ENCODE measurements at places on chromosomes 6 and 20. TPM values are rescaled to one million over a fixed set of nuclear protein-coding genes. Genes with fewer than 3 reads are reported as not detected.

GRCh38 chr6:9647071-9647445 lies 767.8 kb downstream of the TFAP2A start:
- H3K4me3 ChIP-seq: no peak overlapping the region
- no peak overlapping the region for H3K27ac ChIP-seq
- H3K4me1 ChIP-seq: no peaks in the 10 kb centered on the region
- H3K36me3 ChIP-seq: no peaks in the 10 kb centered on the region
- no peak for DNase-seq

DNA sequence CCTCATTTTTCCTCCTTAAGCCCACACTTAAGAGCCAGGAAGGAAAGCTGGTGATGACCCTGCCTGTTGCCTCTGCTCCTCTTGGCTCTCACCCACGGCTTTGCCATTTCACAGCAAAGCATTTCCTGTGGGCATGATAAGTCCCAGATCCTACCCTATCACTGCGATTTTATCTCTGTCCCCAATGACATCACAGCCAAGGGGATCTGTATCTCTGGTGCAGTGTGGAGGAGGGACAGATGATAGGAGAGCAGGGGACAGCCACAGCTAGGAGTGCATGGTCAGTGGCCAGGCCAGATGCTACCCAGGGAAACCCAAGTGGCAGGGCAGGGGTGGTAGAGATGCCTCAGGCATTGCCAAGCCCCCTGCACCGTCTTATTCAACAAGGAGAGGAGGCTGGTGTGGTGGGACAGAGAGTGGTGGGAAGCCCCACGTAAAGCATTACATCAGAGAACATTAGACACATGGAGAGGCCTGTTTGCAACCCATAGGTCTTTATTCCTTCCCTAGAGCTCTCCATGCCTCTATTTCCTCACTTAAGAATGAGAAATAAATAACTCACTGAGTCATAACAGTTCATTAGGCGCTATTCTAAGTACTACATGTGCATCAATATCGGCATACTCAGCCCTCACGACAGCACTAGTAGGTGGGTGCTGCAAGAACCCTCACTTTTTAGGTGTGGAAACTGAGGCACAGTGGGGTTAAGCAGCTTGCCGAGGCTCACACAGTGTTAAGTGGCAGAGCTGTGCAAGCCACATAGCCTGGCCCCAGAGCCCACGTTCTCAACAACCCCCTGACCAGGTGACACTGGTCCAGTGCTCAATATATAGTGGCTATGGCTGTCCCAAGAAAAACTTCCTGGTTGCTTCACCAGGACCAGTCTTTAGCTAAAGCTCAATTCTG lies 4.6 kb downstream of the TFEB start:
- H3K36me3 ChIP-seq: peaks cover 8% of the 10 kb centered on the region
- H3K27ac ChIP-seq: peak overlapping the region; percentile 96
- H3K27me3 ChIP-seq: no peaks in the 10 kb centered on the region
- DNase-seq: no peak
- peaks cover 48% of the 10 kb centered on the region for H3K4me1 ChIP-seq
- H3K4me3 ChIP-seq: peak overlapping the region; percentile 78

- no peaks in the 10 kb centered on the region for H3K36me3 ChIP-seq
- H3K4me1 ChIP-seq: no peaks in the 10 kb centered on the region
- H3K27me3 ChIP-seq: peaks cover 16% of the 10 kb centered on the region
Measured at GRCh38 chr20:4256874-4257273, 241.5 kb upstream of the RNF24 start.

Gene PRL
- 0.78 TPM for polyA plus RNA-seq

Gene TSHZ2
- 10.7 TPM for polyA plus RNA-seq

GRCh38 chr20:49712996-49713752 lies 504 bp downstream of the B4GALT5 start:
- no peaks in the 10 kb centered on the region for H3K36me3 ChIP-seq
- no peaks in the 10 kb centered on the region for H3K27me3 ChIP-seq
- H3K27ac ChIP-seq: peak overlapping the region; percentile 82

DNA sequence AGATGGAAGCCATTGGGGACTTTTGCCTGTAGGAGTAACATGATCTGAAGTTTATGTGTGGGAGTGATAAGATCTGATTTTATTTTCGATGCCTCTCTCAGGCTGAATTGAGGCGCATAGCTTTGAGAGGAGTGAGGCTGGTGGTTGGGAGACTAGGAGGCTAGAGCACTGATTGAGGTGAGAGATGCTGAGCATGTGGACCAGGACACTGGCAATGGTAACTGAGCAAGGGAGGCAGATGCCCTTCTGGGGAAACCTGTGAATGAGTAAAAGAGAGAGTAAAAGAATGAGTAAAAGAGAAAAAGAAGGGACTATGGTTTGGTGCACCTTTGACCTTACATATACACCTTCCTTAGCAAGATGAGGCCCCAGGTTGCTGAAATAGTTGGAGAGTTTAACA lies 3.0 kb downstream of the RRP36 start:
- H3K4me1 ChIP-seq: peaks cover 6% of the 10 kb centered on the region
- peaks cover 57% of the 10 kb centered on the region for H3K36me3 ChIP-seq
- H3K4me3 ChIP-seq: no peak overlapping the region

- H3K27me3 ChIP-seq: no peaks in the 10 kb centered on the region
- peak overlapping the region; percentile 73 for H3K27ac ChIP-seq
- no peaks in the 10 kb centered on the region for H3K36me3 ChIP-seq
- DNase-seq: peak; percentile 93
Measured at GRCh38 chr20:57577679-57578475, 17.0 kb downstream of the PCK1 start.

Gene SAMD5
- 32.8 TPM for polyA plus RNA-seq

- H3K27ac ChIP-seq: no peak overlapping the region
- no peak for DNase-seq
- no peaks in the 10 kb centered on the region for H3K4me1 ChIP-seq
- H3K36me3 ChIP-seq: no peaks in the 10 kb centered on the region
- H3K4me3 ChIP-seq: no peak overlapping the region
- peaks cover 3% of the 10 kb centered on the region for H3K27me3 ChIP-seq
Measured at GRCh38 chr20:4484379-4484997, 237.2 kb upstream of the PRND start.

GRCh38 chr6:3355358-3356055 lies 96.8 kb downstream of the PSMG4 start:
- H3K27ac ChIP-seq: peak overlapping the region; percentile 74
- no peaks in the 10 kb centered on the region for H3K27me3 ChIP-seq
- H3K4me3 ChIP-seq: peak overlapping the region; percentile 20

Gene DEFB132
- polyA plus RNA-seq: not detected

- no peaks in the 10 kb centered on the region for H3K36me3 ChIP-seq
- H3K27ac ChIP-seq: no peak overlapping the region
- no peaks in the 10 kb centered on the region for H3K4me1 ChIP-seq
- no peak for DNase-seq
- peaks cover 8% of the 10 kb centered on the region for H3K27me3 ChIP-seq
- no peak overlapping the region for H3K4me3 ChIP-seq
Measured at GRCh38 chr6:167148021-167148420, 9.8 kb downstream of the GPR31 start.

- H3K27me3 ChIP-seq: no peaks in the 10 kb centered on the region
- H3K27ac ChIP-seq: no peak overlapping the region
- H3K4me3 ChIP-seq: no peak overlapping the region
Measured at GRCh38 chr6:119768201-119768600, 418.6 kb upstream of the MAN1A1 start.

All from large intestine (tissue), 12 donors.